Mesothelial cell of epicardium (in vitro differentiated cells): ENCODE measurements at places on chromosomes 1 and 21.
A peak's percentile ranks its signal among the peaks of the same experiment; 100 is the strongest.

- no peak for DNase-seq
These were observed 5.3 kb downstream of the OLFML2B start for GRCh38 chr1:162018418-162018817.

- no peak for DNase-seq
These were observed 115.7 kb upstream of the IPO9 start for GRCh38 chr1:201713086-201713810.

GRCh38 chr1:183024317-183025009, 1.2 kb downstream of the LAMC1 start:
- DNase-seq: no peak

- DNase-seq: no peak
These were observed 61.9 kb downstream of the CLSTN1 start for GRCh38 chr1:9761855-9762254.

DNA sequence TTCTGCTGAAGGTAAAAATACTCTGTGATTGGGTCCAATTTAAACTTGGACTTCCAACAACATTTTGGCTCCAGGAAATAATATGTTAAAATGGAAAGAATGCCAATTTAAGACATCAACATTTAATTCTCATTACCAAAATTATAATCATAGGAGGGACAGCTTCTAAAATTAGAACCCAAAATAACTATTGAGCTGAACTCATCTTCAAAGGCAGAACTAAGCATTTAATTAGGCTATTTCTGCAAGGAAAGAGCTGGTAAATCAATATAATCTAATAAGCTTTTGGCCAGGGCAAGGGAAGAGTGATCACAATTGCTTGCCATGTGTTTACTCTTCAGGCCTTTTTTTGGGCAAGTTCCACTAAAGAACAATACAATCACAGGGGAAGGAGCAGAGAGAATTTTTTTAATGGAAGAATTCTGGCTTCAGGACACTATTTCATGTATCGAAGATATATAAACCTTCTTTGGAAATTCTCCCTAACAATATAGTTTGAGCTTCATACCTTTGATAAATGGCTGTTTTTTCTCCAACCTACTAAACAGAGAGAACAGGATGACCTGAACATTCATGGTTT, 133.1 kb upstream of the PTBP2 start:
- no peak for DNase-seq

DNA sequence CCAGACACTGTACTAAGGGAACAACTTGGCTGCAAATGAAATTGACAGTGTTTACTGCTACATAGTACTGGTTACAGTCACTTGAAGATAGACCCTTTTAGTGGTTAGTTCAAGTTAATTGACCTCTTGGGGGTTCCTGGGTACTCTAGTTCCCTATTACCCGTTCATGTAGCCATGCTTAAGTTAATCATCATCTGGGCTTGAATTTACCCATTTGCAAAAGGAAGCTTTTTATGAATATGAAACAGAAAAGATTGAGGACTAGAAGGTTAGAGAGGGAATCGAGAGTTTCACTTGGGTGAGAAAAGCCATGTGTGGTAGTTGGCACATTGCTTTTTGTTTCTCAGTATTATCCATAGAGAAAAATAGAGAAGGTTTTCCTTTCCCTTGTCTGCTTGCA, 2.7 kb downstream of the MIA3 start:
- no peak for DNase-seq

DNA sequence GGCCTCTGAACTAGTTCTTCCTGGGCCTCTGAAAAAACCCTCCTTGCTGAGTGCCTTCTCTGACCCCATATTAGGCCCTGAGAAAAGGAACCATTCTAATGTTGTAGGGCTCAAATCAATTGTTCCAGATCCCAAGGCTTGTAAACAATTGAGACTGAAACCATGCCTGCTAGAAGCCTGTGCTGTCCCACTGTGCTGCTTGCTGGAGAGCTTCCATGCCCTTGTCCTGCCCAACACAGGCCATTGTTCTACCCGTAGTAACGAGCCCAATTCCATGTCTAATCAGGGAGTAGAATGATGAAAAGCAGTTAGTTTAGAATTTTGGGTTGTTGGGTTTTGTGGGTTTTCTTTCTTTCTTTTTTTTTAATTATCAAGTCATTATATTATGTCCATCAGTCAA, 47.4 kb downstream of the ZNF281 start:
- DNase-seq: no peak

GRCh38 chr1:170623171-170623570, 40.8 kb upstream of the PRRX1 start:
- DNase-seq: no peak

GRCh38 chr1:17776426-17776825, 21.3 kb downstream of the ACTL8 start:
- no peak for DNase-seq

DNA sequence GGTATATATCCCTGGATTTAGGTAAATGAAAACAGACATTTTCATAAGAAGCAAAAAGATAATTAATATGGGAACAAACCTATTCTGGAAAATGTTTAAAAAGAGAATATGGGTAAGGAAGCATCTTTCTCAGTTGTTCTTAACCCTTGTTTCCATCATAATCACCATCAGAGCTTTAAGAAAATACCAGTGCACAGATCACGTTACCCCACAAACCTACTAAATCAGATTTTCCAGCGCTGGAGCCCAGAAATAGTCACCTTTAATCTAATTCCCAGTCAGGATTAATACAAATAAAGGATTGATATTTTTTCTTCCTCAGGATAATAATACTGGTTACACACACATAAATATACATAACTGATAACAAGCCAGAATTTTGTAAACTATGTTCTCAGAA, 44.6 kb downstream of the PTPRC start:
- no peak for DNase-seq

- peak; percentile 74 for DNase-seq
These were observed 4.9 kb downstream of the SH3BGRL3 start for GRCh38 chr1:26284597-26285347.

GRCh38 chr21:32070676-32071330, 198.0 kb downstream of the HUNK start:
- DNase-seq: no peak

DNA sequence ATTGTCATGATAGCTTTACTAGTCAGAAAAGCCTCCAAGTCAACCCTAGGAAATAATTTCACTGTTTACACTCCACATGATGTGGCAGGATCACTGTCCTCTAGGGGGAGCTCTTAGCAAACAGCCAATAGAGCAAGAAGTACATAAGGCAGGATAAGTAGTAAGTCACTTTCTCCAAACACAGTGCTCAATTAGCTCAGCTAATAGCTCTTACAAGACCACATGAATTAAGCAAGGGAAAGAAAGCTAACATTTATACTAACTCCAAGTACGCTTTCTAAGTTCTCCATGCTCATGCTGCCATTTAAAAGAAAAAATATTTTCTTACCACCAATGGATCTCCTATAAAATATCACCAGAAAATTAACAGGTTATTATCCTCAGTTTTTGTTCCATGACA, 66.9 kb upstream of the LRIF1 start:
- no peak for DNase-seq

DNA sequence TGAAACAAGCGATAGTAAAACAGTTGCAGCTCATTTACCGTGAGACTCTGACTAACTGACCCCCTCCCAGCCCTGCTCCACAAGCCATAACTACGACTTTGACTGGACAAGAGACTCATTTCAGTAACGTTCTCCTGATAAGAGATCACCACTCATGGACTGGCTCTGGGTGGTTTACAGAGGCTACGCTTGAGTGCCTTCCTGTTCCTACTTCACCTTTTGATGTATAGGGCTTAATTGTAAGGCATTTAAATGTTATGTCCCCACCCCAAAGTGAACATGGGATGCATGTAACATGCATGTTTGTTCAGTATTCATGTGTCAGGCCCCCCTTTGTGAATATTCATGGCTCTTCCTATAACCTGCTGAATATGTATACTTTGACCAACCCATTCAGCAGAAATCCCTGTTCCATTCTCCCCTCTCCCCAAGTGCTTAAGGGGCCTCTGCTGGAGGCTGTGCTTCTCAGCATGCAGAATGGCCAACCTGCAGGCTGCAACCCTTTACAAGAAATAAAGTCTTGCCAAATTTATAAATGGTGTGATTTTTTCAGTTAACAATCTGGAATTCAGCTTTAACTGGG, 50.7 kb upstream of the SPOCD1 start:
- no peak for DNase-seq

DNA sequence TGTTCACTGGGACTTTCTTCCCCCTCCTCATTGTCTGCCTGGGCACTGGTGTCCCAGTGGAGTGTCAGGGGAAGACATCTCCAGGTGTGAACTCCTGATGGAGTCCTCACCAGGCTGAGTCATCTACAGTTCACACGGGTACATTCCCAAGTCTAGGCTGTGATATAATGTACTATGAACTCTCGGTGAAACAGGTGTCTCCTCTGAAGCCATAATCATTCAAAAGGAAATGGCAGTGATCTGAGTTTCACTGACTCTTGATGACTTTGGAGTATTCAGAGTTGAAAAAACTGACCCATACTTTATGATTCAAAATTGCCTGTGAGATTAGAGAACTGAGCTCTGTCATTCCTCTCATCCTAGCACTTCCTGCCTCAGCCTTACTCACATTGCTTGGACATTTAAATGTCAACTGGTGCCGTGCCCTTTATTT, 9.1 kb downstream of the LAMC2 start:
- no peak for DNase-seq

GRCh38 chr1:246678816-246679793, 45.1 kb upstream of the SCCPDH start:
- no peak for DNase-seq

DNA sequence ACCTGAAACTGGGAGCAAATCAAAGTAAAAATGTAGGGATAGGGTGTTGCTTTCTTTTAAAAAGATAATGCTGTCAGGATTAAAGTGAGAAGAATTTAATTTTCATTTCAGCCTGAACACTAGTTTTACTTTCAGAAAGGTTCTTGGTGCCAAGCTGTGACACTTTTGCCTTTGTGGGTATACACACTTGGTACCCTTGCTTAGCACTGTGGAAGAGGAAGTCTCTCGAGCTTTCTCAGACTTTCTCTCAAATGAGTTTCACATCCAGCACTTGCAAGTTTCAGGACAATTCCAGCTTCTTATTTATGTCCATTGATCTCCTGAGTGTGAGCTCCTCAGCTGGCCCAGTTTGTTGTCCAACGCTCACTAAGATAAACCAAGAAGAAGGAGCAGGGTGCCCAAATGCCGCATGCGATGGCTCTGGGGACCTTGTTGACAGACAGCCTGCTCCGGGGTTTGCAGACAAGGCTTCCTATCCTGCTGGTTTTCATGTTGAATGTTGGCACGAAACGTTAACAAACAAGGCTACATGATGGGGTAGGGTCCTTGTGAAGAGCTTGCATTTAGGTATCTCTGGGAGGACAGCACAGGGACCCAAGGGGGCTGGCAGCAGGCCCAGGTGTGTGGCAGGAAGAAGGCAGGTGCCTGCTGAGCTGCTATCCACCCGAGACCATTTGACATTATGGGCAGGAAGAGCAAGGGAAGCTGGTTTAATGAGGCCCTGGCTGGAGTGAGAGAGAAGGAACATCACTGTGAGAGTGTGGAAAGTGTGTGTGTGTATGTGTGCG, 79.7 kb downstream of the POFUT2 start:
- DNase-seq: no peak

DNA sequence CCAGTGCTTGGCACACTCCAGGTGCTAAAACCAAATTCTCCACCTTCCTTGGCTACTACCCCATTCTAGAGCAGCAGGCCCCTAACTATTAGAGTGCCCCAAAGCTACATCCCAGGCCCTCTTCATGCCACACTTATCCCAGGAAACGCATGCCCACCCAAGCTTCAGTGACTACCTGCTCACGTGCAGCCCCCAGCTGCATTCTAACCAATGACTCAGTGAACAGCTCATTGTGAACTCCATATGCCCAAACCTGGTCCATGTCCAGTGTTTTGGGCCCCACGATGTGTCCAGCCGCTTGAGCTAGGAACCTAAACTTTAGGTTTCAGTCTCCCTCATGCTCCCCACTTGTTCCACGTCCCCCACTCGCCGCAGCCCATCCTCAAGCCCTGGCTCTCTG, 41.5 kb downstream of the NKAIN1 start:
- no peak for DNase-seq

- no peak for DNase-seq
These were observed 130.3 kb upstream of the TMEM51 start for GRCh38 chr1:15023205-15023604.

- DNase-seq: peak; percentile 58
These were observed 28.6 kb upstream of the PLEKHG5 start for GRCh38 chr1:6519935-6520671.

- DNase-seq: no peak
These were observed 43.9 kb upstream of the TACSTD2 start for GRCh38 chr1:58620926-58621325.

GRCh38 chr1:14437417-14437918, 161.0 kb upstream of the KAZN start:
- no peak for DNase-seq

- no peak for DNase-seq
These were observed 387.6 kb downstream of the LTN1 start for GRCh38 chr21:28604946-28605537.

DNA sequence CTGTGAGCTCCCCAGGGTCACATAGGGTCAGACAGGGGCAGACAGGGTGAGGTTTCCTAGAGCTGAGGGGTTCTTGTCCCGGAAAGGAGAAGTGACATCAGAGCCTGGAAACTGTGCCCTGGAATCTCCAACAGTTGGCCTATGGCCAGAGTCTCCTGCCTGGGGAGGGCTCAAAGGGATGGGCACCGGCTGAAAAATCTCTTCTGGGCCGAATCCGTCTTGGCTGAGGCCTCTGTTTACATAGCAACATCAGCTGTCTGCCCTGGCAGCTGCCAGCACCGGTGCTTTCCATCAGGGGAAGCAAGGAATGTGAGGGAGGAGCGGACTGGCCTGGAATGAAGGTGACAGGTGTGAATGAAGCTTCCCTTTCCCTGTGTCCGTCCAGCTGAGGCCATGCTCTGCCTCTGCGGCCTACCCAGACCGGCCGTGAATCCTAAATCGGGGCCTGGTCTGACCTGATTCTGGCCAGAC, 30.7 kb downstream of the VASH2 start:
- DNase-seq: no peak

GRCh38 chr1:89804642-89805237, 16.1 kb upstream of the LRRC8D start:
- DNase-seq: peak; percentile 66

GRCh38 chr1:95966866-95967265, 732.9 kb downstream of the RWDD3 start:
- DNase-seq: no peak

GRCh38 chr1:93740601-93741031, 59.0 kb upstream of the BCAR3 start:
- DNase-seq: no peak

DNA sequence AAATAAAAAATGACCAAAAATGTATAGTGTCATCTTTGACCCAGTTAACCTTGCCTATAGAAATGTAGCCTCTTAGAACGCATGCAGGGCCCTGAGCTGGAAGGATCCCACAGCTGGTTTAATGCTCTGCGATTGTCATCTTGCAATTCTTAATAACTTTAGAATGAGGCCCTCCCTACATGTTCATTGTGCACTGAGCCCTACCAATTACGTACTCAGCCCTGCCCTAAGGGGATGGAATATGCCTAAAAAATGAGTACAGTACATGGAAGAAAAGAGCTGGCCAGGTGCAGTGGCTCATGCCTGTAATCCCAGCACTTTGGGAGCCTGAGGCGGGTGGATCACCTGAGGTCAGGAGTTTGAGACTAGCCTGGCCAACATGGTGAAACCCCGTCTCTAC, 57.8 kb upstream of the BCAR3 start:
- no peak for DNase-seq
